ENCODE measurements at places on chromosomes 3 and 15.
A peak's percentile ranks its signal among the peaks of the same experiment; 100 is the strongest.

DNA sequence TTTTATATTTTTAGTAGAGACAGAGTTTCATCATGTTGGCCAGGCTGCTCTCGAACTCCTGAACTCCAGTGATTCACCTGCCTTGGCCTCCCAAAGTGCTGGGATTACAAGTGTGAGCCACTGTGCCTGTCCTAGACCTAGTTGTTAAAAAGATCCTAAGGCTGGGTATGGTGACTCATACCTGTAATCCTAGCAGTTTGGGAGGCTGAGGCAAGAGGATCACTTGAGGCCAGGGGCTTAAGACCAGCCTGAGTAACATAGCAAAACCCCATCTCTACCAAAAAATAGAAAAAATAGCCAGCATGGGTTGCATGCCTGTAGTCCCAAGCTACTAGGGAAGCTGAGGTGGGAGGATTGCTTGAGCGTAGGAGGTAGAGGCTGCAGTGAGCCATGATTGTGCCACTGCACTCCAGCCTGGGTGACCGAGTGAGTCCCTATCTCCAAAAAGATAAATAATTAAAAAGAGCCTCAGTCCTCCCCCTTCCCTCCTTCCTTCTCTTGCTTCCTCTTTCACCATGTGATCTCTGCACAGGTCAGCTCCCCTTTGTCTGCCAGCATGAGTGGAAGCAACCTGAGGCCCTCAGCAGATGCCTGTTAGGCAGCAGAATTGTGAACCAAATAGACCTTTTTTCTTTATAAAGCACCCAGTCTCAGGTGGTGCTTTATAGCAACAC, 9.8 kb upstream of the FNDC3B start:
- ATAC-seq: no peak

GRCh38 chr3:99250272-99250671, 348.8 kb upstream of the DCBLD2 start:
- peak; percentile 76 for ATAC-seq

GRCh38 chr3:119774444-119774843, 7.5 kb upstream of the NR1I2 start:
- no peak for ATAC-seq

- ATAC-seq: no peak
Measured at GRCh38 chr3:115380883-115381572, 233.9 kb upstream of the ZBTB20 start.

- no peak for ATAC-seq
Measured at GRCh38 chr3:13705702-13706280, 156.9 kb downstream of the FBLN2 start.

DNA sequence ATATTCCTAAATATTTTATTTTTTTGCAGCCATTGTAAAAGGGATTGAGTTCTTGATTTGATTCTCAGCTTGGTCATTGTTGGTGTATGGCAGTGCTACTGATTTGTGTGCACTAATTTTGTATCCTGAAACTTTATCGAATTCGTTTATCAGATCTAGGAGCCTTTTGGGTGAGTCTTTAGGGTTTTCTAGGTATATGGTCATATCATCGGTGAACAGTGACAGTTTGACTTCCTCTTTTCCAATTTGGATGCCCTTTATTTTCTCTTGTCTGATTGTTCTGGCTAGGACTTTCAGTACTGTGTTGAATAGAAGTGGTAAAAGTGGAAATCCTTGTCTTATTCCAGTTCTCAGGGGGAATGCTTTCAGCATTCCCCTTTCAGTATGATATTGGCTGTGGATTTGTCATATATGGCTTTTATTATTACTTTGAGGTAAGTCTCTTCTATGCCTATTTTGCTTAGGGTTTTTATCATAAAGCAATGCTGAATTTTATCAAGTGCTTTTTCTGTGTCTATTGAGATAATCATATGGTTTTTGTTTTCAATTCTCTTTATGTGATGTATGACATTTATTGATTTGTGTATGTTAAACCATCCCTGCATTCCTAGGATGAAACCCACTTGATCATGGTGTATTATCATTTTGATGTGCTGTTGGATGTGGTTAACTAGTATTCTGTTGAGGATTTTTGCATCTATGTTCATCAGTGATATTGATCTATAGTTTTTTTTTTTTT, 11.4 kb upstream of the SLC9A9 start:
- no peak for ATAC-seq

- ATAC-seq: no peak
Measured at GRCh38 chr3:34382859-34383258, 584.4 kb downstream of the PDCD6IP start.

- peak; percentile 38 for ATAC-seq
Measured at GRCh38 chr3:173711619-173712018, 314.1 kb downstream of the NLGN1 start.
